ENCODE measurements at places on chromosomes 16 and 17.

- DNase-seq = no peak
Observed at GRCh38 chr17:61431594-61432311, 20.5 kb upstream of the TBX4 start.

DNA sequence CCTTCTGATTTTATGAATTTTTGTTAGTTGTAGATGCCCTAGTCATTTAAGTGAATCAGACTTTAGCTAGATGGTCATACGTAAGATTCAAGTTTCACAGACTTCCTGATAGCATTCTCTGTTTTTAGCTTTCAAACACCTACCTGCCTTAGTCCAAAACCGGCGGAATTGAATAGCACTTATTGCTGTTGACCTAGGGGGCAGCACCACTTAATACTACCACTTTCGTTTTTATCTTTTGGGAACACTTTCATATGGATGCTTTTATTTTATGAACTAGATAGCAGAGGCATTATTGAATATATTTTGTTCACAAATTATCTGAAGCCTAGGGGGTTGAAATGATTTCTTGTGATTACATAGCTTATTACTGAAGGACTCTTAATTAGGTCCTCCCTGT is 31.5 kb downstream of the TADA2A start:
- no peak for DNase-seq

GRCh38 chr17:40796846-40797245 is 2.9 kb downstream of the KRT28 start:
- DNase-seq = no peak

- DNase-seq = no peak
Observed at GRCh38 chr16:89003831-89004208, 26.8 kb upstream of the CBFA2T3 start.

GRCh38 chr16:73396556-73396955 is 348.6 kb upstream of the ZFHX3 start:
- DNase-seq = no peak

GRCh38 chr16:88783391-88784073 is 1.5 kb downstream of the PIEZO1 start:
- peak; percentile 50 for DNase-seq

- DNase-seq = no peak
Observed at GRCh38 chr16:82460766-82461165, 166.0 kb upstream of the CDH13 start.

GRCh38 chr16:15928261-15929104 is 20.9 kb upstream of the ABCC1 start:
- DNase-seq = no peak
